Endothelial cell (in vitro differentiated cells): ENCODE measurements at places on chromosomes 7 and 10. TPM values are rescaled to one million over a fixed set of nuclear protein-coding genes. Genes with fewer than 3 reads are reported as not detected.
A peak's percentile ranks its signal among the peaks of the same experiment; 100 is the strongest.

GRCh38 chr7:151232917-151233701 is 826 bp downstream of the CHPF2 start:
- no peak for DNase-seq

- DNase-seq = no peak
These were observed 3.1 kb downstream of the VAX1 start for GRCh38 chr10:117135026-117135372.

- DNase-seq = no peak
These were observed 7.2 kb downstream of the DDX21 start for GRCh38 chr10:68963151-68963550.

DNA sequence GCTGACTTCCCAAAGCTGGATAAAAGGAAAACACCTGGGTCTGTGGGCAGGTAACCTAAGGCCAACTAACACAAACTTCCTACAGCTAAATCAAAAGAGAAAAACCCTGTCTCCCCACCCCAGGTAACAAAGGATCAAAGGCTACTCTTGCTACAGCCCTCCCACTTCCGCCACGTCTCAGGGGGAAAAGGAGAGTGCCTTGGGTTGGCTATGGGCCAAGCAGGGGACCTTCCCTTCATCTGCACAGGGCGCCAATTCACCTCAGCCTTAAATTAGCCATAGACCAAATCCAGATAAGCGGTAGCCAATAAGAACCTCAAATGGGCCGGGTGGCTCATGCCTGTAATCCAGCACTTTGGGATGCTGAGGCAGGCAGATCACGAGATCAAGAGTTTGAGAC is 69.1 kb upstream of the LANCL2 start:
- DNase-seq = no peak

- DNase-seq = no peak
These were observed 107.9 kb downstream of the POU6F2 start for GRCh38 chr7:39085590-39086049.

- DNase-seq = no peak
These were observed 6.8 kb downstream of the FFAR4 start for GRCh38 chr10:93573051-93573909.

- peak; percentile 80 for DNase-seq
These were observed at the start of the genes MRPL43 and TWNK for GRCh38 chr10:100986952-100987684. Gene MRPL43 (minus strand): TSS chr10:100987497. CDS start chr10:100987443, 54 bp downstream. Gene TWNK (plus strand): TSS chr10:100987543. CDS start chr10:100988211, 668 bp downstream.

UBE2D1 gene
- total RNA-seq = 22.2 TPM

ANKRD61 gene
- total RNA-seq = not detected

SYT15B gene
- not detected for total RNA-seq
